Cardiac fibroblast (primary cell): ENCODE measurements at places on chromosomes 4 and X.
A peak's percentile ranks its signal among the peaks of the same experiment; 100 is the strongest.

DNA sequence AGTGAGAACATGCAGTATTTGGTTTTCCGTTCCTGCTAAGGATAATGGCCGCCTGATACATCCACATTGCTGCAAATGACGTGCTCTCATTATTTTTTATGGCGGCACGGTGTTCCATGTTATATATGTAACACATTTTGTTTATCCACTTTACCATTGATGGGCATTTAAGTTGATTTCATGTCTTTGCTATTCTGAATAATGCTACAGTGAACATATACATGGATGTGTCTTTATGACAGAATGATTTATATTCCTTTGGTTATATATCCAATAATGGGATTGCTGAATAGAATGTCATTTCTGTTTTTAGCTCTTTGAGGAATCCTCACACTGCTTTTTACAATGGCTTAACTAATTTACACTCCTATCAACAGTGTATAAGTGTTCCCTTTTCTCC is 1223.2 kb downstream of the RAPGEF2 start:
- no peak for DNase-seq

GRCh38 chr4:40886931-40887763 is 137.4 kb downstream of the NSUN7 start:
- peak; percentile 16 for DNase-seq

GRCh38 chrX:113136836-113137235 is 296.2 kb upstream of the AMOT start:
- DNase-seq, result no peak

DNA sequence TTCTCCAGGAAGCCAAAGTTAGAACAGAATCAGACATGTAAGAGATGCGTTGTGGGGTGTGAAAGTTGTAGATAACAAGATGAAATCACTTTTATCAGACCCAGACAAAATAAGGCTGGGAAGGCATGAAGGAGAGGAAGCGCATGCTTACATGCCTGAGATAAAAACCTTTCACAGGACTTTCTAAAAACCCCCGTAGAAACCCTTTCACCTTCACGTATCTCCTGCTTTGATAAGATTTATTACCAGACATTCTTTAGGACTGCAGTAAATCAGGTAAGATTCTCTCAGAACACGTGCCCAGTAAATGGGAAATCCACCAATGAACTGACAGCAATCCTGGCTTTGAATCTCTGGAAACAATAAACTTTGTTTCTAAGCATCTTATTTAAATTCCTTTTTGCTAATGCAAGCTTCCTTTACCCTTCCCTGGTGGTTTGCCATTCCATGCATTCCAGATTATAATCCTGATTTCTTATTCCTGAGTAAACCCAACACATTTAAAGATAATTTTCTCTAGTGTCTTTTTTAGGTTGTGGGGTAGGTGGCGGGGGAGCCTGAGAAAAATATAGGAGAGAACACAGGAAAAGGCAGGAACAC is 254.6 kb upstream of the LDB2 start:
- DNase-seq, result no peak

DNA sequence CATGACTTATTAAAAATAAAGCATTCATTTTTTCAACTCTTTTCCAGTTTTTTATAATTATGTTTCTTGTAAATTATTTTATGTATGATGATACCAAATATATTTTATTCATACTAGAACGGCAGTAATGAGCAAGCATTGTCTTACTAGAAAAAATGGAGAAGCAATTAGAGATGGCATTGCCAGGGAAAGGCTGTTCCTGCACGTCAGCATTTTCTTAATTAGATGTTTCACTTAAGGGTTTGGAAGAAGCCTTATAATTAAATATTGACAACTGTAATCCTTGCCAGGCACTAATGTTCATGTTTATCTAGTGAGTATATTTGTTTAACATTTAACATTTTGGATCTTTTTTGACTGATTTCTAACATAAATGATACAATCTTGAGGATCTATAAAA is 16.6 kb downstream of the FAM149A start:
- DNase-seq, result no peak

DNA sequence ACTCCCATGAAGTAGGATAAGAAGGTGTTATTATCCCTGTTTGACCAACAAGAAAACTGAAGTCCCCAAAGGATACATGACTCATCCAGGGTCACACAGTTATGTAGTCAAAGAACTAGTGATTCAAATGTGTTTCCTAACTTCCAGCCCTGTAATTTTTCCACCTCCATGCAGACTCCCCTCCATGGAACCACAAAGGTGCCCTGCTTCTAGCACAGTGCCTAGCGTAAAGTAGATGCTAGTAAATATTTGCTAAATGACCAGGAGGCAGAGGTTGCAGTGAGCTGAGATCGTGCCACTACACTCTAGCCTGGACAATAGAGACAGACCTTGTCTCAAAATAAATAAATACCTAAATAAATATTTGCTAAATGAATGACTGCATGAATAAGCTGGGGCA is 55.8 kb downstream of the FRMPD3 start:
- no peak for DNase-seq

GRCh38 chr4:8427761-8428287 is 12.7 kb downstream of the ACOX3 start:
- peak; percentile 74 for DNase-seq

GRCh38 chr4:89754531-89754930 is 82.4 kb downstream of the SNCA start:
- no peak for DNase-seq

DNA sequence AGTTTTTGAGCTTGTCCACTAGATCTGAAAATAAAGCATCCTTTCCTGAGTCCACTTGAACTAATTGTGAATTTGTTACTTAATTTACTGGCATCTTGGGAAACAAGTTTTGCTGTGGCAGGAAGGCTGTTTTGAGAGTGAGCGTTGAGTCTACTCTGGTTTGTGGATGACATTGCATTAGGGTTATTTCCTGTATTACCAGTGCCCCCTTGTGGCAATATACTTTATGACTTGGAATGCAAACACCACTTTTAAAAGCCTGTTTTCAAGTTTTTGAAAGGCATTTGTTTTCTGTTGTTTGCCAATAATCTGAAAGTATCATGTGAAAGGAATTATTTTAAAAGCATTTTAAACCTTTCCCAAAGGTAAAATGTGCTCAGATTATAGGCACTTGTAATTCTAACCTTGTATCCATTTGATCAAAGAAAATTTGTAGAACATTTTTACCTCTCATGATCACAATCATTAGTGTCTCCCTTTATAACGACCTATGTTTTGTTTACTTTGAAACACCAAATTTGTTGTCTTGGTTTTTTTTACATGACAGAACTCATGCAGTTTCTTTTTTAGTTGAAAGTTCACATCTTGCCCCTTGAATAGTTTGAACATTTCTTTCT is 18.0 kb upstream of the CYP2U1 start:
- peak; percentile 89 for DNase-seq

GRCh38 chr4:176492646-176493302 is 173.0 kb downstream of the SPCS3 start:
- DNase-seq, result peak; percentile 56

DNA sequence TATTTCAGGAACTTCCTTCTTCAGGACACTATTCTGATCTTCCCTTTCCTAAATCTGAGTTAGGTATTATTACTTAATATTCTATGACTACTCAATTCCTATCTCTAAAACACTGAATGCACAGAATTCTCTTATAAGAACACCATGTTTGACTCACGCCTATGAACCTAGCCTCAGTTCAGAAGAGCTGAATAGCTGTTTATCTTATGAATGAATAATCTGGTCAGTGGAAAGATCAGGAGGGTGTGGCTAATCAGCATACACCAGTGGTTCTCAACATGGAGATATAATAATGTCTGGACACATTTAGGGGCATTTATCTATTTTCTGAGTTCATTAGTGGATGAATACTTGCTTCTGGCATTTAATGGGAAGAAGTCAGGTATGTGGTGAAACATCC is 24.2 kb downstream of the EPHA5 start:
- no peak for DNase-seq

DNA sequence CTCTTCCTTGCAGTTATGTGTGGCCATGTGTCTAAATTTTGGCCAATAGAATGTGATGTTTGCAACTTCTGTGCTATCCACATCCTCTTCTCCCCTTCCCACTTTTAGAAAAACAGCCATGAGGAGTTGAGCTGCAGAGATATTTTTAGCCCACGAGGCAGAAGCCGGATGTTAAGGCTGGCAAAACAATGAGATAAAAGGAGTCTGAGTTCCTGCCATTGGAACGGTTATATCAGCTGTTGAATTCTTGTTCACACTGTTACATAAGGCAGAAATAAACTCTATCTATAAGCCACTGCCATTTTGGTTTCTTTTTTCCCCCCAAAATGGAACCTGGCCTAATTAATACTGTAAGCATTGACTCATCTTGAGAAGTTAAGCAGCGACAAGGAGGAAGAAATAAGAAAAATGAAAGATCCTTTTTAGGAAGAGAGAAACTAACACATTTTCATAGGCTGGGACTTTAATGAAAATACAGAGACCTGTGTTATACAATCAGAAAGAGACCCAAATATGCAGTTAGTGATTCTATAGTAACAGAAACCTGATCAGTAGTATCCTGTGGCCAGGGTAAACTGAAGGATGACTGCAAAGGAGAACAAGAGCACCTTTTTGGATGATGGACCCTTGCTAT is 200.5 kb downstream of the INPP4B start:
- peak; percentile 56 for DNase-seq

DNA sequence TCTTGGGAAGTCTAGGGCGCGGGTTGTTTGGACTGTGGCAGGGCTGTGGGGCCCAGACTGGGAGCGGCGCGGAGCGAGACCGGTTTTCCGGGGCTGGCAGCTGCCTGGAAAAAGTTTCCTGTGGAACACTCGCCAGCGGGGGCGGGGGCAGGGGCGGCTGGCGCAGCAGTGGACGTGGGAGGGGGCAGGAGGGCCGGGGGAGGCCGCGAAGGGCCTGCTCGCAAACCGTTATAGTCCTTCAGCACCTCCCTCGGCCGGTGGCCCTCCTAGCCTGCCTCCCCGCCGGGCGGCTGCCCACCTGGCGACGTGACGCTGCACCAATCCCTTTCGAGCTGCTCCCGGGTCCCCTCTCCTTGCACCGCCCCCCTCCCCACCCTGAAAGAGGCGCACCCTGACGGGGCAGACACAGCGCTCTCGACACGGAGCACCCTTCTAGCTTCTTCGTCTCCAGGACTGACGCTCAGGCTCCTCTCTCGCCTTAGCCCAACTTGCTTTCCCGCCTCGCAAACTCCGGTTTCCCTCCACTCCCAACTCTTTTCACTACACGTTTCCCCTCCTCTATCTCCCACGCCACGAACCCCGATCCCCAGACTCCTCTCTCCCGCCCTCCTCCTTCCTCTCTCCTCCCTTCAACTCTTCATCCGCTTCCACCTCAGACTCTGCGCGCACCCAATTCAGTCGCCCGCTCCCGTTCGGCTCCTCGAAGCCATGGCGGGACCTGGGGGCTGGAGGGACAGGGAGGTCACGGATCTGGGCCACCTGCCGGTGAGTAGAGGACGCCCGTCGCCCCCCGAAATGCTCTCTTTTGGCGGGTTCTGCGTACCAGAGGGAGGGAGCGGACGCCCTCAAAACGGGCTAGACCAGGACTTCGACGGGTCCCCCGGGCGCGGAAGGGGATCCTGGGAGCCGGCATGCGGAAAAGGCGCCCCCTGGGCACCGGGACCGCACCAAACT is at the start of gene NRK:
Gene NRK (plus strand): TSS at position 402 of the 954 bp plus-strand sequence. CDS start 307 bp downstream, at position 709.
- DNase-seq, result peak; percentile 9

- DNase-seq, result peak; percentile 78
These were observed 46.2 kb downstream of the NEK1 start for GRCh38 chr4:169566021-169566818.

DNA sequence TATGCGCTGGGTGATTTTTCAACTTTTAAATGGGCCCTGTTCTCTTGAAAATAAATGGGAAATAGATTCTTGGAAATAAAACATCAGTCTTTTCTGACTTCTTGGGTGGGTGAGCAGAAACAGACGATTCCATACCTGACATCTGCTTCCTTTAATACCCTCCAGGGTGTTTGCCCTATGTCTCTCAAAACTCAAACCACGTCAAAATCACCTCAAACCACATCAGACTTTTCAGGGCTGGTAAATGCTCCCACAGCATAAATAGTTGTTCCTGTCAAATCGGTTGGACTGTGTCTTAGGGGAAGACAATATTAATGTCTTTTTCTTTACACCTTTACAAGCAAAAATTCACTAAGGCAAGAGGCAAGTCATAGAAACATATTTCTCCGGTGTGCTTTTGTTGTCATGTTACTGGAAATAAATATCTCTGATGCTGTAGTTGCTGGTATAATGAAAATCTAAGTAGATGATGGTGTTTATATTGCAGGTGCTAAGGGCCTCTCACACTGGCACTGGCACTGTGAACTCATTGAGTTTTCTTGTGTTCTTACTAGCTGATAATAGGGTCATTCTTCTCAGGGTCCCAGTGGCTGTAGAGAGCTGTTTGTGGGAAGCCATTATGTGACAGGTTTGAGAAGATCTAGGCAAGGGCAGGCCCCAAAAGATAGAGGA is 380.4 kb downstream of the RAPGEF2 start:
- DNase-seq, result no peak

DNA sequence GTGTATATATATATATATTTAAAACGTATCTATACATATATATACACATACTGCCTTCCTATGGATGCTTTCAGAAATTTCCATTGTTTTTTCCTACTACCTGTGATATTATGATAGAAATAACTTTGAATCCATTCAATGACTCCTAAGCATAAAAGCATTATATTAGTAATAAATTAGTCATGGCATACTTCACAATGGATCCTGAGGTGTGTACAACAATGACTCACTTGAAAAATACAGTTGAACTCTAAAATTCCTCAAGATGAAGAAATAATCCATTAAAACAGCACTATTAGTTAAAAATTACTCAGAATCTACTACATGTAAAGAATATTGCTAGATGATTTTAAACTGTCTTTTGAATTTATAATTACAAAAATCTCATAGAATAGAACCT is 201.1 kb downstream of the STPG2 start:
- peak; percentile 50 for DNase-seq
